Kidney (tissue), 22 donors: ENCODE measurements at places on chromosomes 6 and 20. TPM values are rescaled to one million over a fixed set of nuclear protein-coding genes. Genes with fewer than 3 reads are reported as not detected.
A peak's percentile ranks its signal among the peaks of the same experiment; 100 is the strongest.

Gene DPPA5
- not detected for total RNA-seq

Gene GABRR1
- total RNA-seq = not detected

Gene SCUBE3
- 4.5 TPM for total RNA-seq

Gene ZDHHC14
- total RNA-seq = 26.7 TPM

Gene BACH2
- total RNA-seq = 6.9 TPM

GRCh38 chr6:102815207-102815606 is 1421.7 kb downstream of the GRIK2 start:
- H3K27ac ChIP-seq = no peak overlapping the region
- H3K27me3 ChIP-seq = no peaks in the 10 kb centered on the region

GRCh38 chr6:56605435-56605834 is 37.3 kb downstream of the DST start:
- H3K4me1 ChIP-seq = no peaks in the 10 kb centered on the region
- no peak overlapping the region for H3K27ac ChIP-seq
- H3K36me3 ChIP-seq = peaks cover 11% of the 10 kb centered on the region
- no peak for DNase-seq
- H3K4me3 ChIP-seq = no peak overlapping the region
- H3K27me3 ChIP-seq = no peaks in the 10 kb centered on the region

DNA sequence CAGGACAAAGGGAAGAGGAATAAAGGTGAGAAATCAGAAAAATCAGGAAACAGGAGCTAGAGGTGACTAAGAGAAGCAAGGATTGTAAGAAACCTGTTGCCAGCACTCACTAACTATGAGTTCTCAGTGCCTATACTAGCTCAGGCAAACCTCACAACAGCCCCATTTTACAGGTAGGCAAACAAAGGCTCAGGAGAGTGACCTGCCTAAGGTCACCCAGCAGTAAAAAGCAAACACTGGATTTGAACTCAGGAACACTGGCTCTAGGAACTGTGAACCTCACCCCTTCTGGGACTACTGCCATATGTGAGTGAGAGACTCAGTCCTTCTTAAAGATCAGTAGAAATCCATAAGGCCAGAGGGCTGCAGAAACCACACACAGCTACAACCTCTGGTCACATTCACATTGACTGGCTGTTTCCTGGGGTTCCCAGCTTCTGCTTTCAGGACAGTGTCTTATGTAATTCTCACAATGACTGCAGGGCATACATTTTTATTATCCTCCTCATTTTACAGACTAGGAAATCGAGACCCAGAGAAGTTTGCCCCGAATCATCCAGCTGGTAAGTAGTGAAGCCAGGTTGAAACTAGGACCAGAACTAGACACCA is 80.7 kb upstream of the MAFB start:
- H3K27ac ChIP-seq = no peak overlapping the region
- no peak overlapping the region for H3K4me3 ChIP-seq
- no peak for DNase-seq
- no peaks in the 10 kb centered on the region for H3K4me1 ChIP-seq
- H3K27me3 ChIP-seq = no peaks in the 10 kb centered on the region

DNA sequence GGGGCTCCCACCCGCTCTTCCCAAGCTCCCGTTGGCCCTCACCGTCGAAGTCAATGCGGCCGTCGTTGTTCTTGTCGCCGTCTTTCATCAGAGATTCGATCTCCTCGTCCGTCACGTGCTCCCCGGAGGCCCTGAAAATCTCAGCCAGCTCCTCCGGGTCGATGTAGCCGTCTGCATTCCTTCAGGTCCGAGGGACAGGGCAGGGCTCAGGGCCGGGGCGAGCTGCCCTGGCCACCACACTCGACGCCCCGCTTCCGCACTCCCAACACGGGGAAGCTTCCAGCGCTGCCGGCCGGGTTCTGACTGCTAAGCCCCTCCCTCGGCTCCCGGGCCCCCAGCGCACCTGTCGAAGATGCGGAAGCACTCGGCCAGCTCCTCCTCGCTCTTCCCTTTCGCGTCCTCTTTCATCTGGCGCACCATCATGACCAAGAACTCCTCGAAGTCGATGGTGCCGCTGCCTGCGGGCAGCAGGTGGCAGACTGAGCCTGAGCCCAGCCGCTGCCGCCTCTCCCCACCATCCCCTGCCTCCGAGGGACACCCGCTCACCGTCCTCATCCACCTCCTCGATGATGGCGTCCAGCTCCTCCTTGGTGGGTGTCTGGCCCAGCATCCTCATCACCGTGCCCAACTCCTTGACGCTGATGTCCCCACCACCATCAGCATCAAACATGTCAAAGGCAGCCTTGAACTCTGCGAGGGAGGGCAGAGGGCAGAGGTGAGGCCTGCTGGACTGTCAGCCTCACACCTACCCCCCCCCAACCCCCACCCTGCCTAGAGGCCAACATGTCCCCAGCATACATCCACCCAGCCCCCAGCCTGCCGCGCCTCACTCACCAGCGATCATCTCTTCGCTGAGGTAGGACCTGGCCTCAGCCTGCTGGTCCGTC is 2.9 kb downstream of the TNNC2 start:
- peaks cover 8% of the 10 kb centered on the region for H3K27me3 ChIP-seq
- no peak overlapping the region for H3K4me3 ChIP-seq
- no peaks in the 10 kb centered on the region for H3K4me1 ChIP-seq
- H3K27ac ChIP-seq = no peak overlapping the region
- no peaks in the 10 kb centered on the region for H3K36me3 ChIP-seq

- no peak overlapping the region for H3K27ac ChIP-seq
- no peaks in the 10 kb centered on the region for H3K4me1 ChIP-seq
- no peak overlapping the region for H3K4me3 ChIP-seq
- no peaks in the 10 kb centered on the region for H3K36me3 ChIP-seq
These were observed 559.6 kb downstream of the RFPL4B start for GRCh38 chr6:112906726-112907125.

DNA sequence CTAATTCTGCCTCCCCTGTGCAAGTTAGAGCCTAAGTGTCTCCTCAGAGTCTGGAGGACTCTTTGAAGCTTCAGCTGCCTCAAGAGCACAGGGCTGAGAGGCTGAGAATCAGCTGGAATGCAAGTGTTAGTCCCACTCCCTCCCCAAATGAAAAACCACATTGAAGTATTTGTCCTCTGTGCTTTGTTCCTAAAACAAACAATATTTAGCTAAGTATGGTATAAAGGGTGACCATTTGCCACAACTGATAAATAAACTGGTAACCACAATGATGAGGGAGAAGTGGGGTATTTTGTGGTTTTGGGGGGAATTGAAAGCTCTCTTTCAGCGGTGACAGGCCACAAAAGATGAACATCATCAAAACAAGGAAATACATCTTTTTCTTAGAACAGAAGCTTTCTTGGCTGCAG is 91.7 kb upstream of the HDDC2 start:
- H3K27me3 ChIP-seq = no peaks in the 10 kb centered on the region
- DNase-seq = no peak
- H3K27ac ChIP-seq = no peak overlapping the region
- H3K36me3 ChIP-seq = no peaks in the 10 kb centered on the region
- no peaks in the 10 kb centered on the region for H3K4me1 ChIP-seq
- no peak overlapping the region for H3K4me3 ChIP-seq

DNA sequence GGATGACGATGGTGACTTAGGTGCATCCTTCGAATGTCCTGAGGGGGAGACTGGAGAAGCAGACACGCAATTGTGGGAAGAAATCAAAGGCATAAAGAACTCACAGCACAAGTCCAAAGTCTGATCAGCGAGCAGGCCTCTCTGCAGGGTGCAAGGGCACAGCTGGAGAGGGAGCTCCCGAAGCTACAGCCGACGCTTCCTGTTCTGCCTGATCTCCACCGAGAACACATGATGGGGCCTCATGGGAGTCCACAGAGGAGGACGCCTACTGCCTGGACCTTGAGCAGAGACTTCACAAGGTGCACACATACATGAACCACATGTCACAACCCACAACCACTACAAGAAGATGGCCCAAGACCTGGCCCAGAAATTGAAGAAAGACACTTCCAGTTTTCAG is 51.4 kb downstream of the RIN2 start:
- no peak overlapping the region for H3K27ac ChIP-seq
- no peak for DNase-seq
- peaks cover 2% of the 10 kb centered on the region for H3K36me3 ChIP-seq

DNA sequence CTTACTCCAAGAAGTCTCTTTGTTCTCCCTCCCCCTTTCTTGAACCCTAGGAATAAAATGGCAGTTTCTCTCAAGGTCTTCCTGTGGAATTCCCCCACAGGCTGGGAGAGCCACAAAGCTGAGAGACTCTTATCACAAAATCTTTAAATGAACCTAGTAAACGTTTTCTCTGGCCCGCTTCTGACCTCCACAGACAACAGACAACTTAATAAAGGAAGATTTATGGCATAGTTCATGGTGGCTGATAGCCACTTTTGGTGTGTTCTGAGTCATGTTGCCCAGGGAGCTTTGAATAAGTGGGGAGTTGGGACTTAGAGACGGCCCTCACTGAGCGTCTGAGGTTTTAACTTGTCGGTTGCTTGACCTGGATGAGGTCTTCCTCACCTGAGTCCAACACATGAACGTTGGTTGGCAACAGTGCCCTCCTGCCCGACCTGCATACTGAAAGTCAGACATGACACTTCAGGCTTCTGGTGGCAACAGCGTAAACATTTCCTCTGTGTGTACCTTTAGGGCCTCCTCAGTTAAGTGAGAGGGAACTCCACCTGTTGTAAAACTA is 124.1 kb downstream of the FOXO3 start:
- H3K4me3 ChIP-seq = no peak overlapping the region
- H3K4me1 ChIP-seq = peaks cover 19% of the 10 kb centered on the region
- H3K27me3 ChIP-seq = no peaks in the 10 kb centered on the region
- H3K27ac ChIP-seq = no peak overlapping the region
- DNase-seq = no peak
- H3K36me3 ChIP-seq = peaks cover 8% of the 10 kb centered on the region

GRCh38 chr6:29875257-29875656 is 47.6 kb downstream of the HLA-G start:
- H3K36me3 ChIP-seq = no peaks in the 10 kb centered on the region
- no peak overlapping the region for H3K4me3 ChIP-seq
- H3K27me3 ChIP-seq = no peaks in the 10 kb centered on the region
- H3K4me1 ChIP-seq = no peaks in the 10 kb centered on the region

- peak overlapping the region; percentile 71 for H3K27ac ChIP-seq
- peak overlapping the region; percentile 68 for H3K4me3 ChIP-seq
- no peaks in the 10 kb centered on the region for H3K36me3 ChIP-seq
- DNase-seq = peak; percentile 64
- H3K4me1 ChIP-seq = no peaks in the 10 kb centered on the region
These were observed 167.4 kb downstream of the SASH1 start for GRCh38 chr6:148509800-148510581.
